ENCODE measurements at places on chromosomes 5 and 9.

DNA sequence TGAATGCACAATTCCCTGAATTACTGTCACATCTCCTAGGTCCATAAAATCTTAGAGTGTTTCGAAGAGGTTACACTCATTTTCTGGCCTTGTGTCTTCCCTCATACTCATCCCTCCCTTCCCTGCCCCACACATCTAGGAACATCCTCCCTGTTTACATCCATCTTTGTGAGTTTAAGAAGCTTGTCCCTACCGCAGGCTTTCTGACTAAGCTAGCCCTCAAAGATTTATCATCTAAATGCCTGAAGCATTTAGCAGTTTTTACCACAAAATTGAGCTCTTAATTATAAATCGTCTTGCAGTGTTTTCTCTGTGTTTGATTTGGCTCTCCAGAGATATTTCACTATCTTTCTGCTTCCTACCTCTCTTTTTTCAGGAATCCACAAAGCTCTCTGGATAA is 374.8 kb downstream of the KIAA0825 start:
- no peak for DNase-seq

DNA sequence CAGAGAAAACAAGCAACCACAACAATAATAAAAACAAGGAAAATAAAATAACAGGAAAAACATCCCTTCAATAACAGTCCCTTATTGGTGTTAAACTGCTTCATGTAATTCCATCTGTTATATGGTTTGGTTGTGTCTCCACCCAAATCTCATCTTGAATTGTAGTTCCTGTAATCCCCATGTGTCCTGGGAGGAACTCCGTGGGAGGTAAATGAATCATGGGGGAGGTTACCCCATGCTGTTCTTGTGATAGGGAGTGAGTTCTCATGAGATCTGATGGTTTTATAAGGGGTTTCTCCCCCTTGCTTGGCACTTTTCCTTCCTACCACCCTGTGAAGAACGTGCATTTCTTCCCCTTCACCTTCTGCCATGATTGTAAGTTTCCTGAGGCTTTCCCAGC is 369.8 kb downstream of the TMEM232 start:
- DNase-seq: no peak

- no peak for DNase-seq
Observed at GRCh38 chr9:126276056-126276728, 50.4 kb upstream of the MVB12B start.

GRCh38 chr9:90808890-90809685 is 7.5 kb downstream of the SYK start:
- no peak for DNase-seq
